ENCODE measurements at places on chromosomes 5 and 9. TPM values are rescaled to one million over a fixed set of nuclear protein-coding genes. Genes with fewer than 3 reads are reported as not detected.

GRCh38 chr5:178418471-178419010 is 171.7 kb downstream of the COL23A1 start:
- H3K27me3 ChIP-seq, result peaks cover 2% of the 10 kb centered on the region
- H3K4me1 ChIP-seq, result no peaks in the 10 kb centered on the region
- DNase-seq, result no peak
- no peak overlapping the region for H3K27ac ChIP-seq

GRCh38 chr5:67215519-67216471 is 19.2 kb upstream of the CD180 start:
- H3K27ac ChIP-seq, result peak overlapping the region; percentile 67
- H3K4me1 ChIP-seq, result peaks cover 16% of the 10 kb centered on the region
- H3K36me3 ChIP-seq, result no peaks in the 10 kb centered on the region
- no peaks in the 10 kb centered on the region for H3K27me3 ChIP-seq
- H3K4me3 ChIP-seq, result no peak overlapping the region

- no peaks in the 10 kb centered on the region for H3K27me3 ChIP-seq
- no peaks in the 10 kb centered on the region for H3K36me3 ChIP-seq
- no peak overlapping the region for H3K4me3 ChIP-seq
- peaks cover 4% of the 10 kb centered on the region for H3K4me1 ChIP-seq
- no peak overlapping the region for H3K27ac ChIP-seq
Observed at GRCh38 chr5:83035373-83036100, 41.7 kb downstream of the TMEM167A start.

GRCh38 chr5:180803181-180804128 is 849 bp upstream of the MGAT1 start:
- H3K36me3 ChIP-seq, result peaks cover 33% of the 10 kb centered on the region
- H3K27ac ChIP-seq, result peak overlapping the region; percentile 64
- H3K4me1 ChIP-seq, result peaks cover 58% of the 10 kb centered on the region
- peak; percentile 47 for DNase-seq

- peaks cover 2% of the 10 kb centered on the region for H3K27me3 ChIP-seq
- no peak overlapping the region for H3K27ac ChIP-seq
- no peaks in the 10 kb centered on the region for H3K36me3 ChIP-seq
- H3K4me1 ChIP-seq, result no peaks in the 10 kb centered on the region
- no peak overlapping the region for H3K4me3 ChIP-seq
Observed at GRCh38 chr9:86515221-86515620, 161.0 kb upstream of the TUT7 start.

GRCh38 chr5:127305493-127305892 is 14.9 kb downstream of the MEGF10 start:
- no peak for DNase-seq
- H3K27ac ChIP-seq, result no peak overlapping the region
- H3K27me3 ChIP-seq, result no peaks in the 10 kb centered on the region
- H3K4me1 ChIP-seq, result no peaks in the 10 kb centered on the region
- no peaks in the 10 kb centered on the region for H3K36me3 ChIP-seq

DNA sequence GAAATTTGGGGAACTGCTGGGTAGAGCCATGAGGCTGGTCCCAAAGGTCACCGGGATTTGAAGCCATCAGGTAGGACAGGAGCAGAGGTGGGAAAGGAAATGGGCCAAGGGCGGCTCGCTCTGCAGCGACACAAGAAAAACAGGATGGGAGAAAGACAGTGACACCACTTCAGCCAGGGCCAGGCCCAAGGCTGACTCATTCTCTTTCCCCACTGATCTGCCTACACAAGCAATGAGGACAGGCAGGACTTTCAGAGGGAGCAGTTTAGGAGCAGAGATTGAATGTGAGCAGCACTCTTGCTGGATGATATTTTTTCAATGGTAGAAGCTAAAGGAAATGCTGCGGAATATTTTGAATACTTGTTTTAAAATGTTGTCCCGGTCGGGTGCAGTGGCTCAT is 3.5 kb downstream of the RUFY1 start:
- H3K27me3 ChIP-seq, result no peaks in the 10 kb centered on the region
- H3K4me1 ChIP-seq, result peaks cover 2% of the 10 kb centered on the region
- no peak for DNase-seq
- peak overlapping the region; percentile 58 for H3K27ac ChIP-seq

DNA sequence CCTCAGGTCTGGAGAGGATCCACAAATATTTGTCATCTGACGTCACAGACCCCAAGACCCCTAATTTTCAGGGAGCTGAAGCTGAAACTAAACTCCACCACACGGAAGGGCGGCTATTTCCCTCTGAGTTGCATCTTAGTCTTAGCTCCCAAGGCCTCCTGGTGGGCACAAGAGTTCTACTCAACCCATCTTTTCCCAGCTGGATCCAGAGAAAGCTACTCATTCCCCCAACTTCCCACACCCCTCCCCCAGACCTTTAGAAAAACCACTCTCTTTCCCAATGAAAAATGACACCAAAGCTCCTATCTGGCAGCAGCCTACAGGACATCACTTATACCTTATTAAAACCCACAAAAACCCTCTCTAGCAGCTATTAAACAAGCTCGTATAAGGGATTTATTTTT is 67.1 kb upstream of the SLC1A1 start:
- no peak for DNase-seq
- peak overlapping the region; percentile 58 for H3K27ac ChIP-seq
- no peaks in the 10 kb centered on the region for H3K36me3 ChIP-seq
- peaks cover 20% of the 10 kb centered on the region for H3K4me1 ChIP-seq
- H3K4me3 ChIP-seq, result no peak overlapping the region

GRCh38 chr9:4746278-4747030 is 5.5 kb upstream of the AK3 start:
- H3K4me1 ChIP-seq, result no peaks in the 10 kb centered on the region
- DNase-seq, result no peak
- H3K4me3 ChIP-seq, result no peak overlapping the region
- no peak overlapping the region for H3K27ac ChIP-seq
- H3K27me3 ChIP-seq, result no peaks in the 10 kb centered on the region
- no peaks in the 10 kb centered on the region for H3K36me3 ChIP-seq

- H3K36me3 ChIP-seq, result no peaks in the 10 kb centered on the region
- H3K4me3 ChIP-seq, result no peak overlapping the region
- no peak for DNase-seq
- no peaks in the 10 kb centered on the region for H3K27me3 ChIP-seq
- no peaks in the 10 kb centered on the region for H3K4me1 ChIP-seq
Observed at GRCh38 chr5:6273090-6273735, 105.1 kb downstream of the MED10 start.

DNA sequence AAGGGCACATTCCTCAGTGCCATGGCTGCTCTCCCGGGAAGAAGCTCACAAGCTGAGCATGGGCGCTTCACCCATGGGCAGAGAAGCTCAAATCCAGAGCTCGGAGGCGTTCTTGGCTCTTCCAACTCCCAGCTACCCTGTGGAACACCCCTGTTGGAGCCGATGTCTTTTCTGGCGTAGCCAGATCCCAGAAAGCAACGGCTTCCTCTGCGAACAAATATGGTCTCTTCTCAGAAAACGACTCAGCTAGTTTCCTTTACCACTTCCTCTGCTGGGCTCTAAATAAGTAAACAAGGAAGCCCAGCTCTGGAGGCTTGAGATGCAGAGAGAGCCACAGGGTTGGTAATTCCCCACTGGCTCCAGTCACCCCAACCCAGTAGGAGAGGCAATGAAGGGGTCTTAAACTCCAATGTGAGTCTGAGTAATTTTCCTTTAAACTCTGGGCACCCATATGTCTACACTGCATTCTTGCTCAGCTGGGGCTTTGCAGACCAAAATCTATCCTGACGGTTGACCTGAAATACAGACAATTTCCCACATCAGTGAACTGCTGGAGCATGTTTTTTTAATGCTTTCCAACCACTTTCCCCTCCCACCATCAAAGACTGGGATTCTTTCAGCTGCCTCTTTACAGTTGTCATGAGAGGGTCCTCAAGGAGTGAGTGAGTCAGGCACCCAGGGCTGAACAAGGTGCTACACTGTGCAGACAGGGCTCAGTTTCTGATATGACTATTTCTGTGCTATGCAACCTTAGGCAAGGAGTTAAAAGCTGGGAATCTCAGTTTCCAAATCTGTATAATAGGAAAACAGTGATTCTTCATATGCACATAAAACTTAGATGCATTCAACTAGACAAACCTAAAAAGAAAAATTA is at the start of gene LCP2:
Gene LCP2, minus strand, starts transcription at position 189 of the 874 bp plus-strand sequence. Its CDS starts 166 bp downstream, at position 23.
- peaks cover 3% of the 10 kb centered on the region for H3K4me1 ChIP-seq
- no peak for DNase-seq
- no peaks in the 10 kb centered on the region for H3K36me3 ChIP-seq
- peak within 1 kb of the TSS; percentile 35 for H3K4me3 ChIP-seq

GRCh38 chr9:4922730-4923129 is 62.3 kb upstream of the JAK2 start:
- no peak overlapping the region for H3K27ac ChIP-seq
- DNase-seq, result no peak
- no peak overlapping the region for H3K4me3 ChIP-seq
- no peaks in the 10 kb centered on the region for H3K4me1 ChIP-seq

- no peak for DNase-seq
- no peaks in the 10 kb centered on the region for H3K4me1 ChIP-seq
- no peaks in the 10 kb centered on the region for H3K36me3 ChIP-seq
- no peaks in the 10 kb centered on the region for H3K27me3 ChIP-seq
Observed at GRCh38 chr5:168860503-168860902, 281.3 kb upstream of the PANK3 start.

DNA sequence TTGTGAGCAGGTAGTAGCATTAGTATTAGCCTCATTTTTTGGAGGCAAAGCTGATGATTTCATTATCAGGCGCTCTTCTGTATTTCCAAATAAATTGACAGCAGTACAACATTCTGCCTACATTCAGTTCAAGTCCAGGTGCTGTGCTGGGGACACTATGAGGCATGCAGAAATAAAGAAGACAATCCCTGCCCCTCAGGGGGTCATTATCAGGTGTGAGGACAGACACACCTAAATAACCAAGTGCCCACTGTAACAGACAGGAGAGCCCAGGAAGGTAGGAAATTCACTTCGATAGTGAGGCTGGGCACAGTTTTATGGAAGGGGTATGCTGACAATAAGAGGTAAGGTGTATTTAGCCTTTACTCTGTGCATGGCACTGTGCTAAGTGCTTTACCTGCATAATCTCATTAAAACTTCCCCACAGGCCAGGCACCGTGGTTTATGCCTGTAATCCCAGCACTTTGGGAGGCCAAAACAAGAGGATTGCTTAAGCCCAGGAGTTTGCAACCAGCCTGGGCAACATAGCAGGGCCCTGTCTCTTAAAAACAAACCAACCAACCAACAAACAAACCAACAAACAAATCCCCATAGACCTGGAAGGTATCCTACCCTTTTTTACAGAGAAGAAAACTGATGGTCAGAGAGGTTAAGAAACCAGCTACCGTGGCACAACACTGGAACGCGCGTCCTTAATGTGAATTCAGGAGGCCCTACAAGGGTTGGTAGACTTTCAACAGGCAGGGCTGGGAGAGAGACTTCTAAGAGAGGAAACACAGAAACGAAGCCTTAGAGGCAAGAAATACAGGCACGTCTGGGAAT is 17.5 kb upstream of the GPX3 start:
- H3K4me3 ChIP-seq, result no peak overlapping the region
- H3K4me1 ChIP-seq, result no peaks in the 10 kb centered on the region
- H3K27ac ChIP-seq, result no peak overlapping the region
- no peaks in the 10 kb centered on the region for H3K36me3 ChIP-seq
- DNase-seq, result no peak
- H3K27me3 ChIP-seq, result no peaks in the 10 kb centered on the region

GRCh38 chr9:3957306-3957705 is 342.6 kb downstream of the GLIS3 start:
- no peak for DNase-seq
- H3K4me3 ChIP-seq, result no peak overlapping the region
- H3K4me1 ChIP-seq, result peaks cover 3% of the 10 kb centered on the region
- H3K36me3 ChIP-seq, result no peaks in the 10 kb centered on the region

- no peak overlapping the region for H3K27ac ChIP-seq
- H3K4me1 ChIP-seq, result no peaks in the 10 kb centered on the region
- H3K4me3 ChIP-seq, result no peak overlapping the region
- no peak for DNase-seq
Observed at GRCh38 chr5:165201369-165201768, 1696.0 kb downstream of the MAT2B start.

- peak; percentile 37 for DNase-seq
- H3K4me1 ChIP-seq, result peaks cover 2% of the 10 kb centered on the region
- no peak overlapping the region for H3K27ac ChIP-seq
- no peaks in the 10 kb centered on the region for H3K27me3 ChIP-seq
Observed at GRCh38 chr5:91357012-91357634, 26.0 kb downstream of the ARRDC3 start.

DNA sequence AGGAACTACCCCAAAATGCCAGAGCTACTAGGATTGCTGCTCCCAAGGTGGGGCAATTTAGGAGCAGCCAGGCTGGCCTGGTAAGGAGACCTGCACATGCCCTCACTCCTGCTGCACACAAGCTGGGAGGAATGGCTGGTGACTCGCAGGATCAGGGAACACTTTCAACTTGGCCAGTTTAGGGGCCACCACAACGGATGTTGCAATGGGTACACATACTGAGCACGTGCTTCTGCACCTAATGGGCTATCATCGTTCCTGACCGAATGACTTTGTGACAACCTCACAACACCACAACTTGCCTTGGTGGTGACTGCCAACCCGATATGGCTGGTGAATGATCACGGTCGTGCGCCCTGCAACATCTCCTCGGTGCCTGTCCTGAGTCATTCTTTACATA is 172.0 kb downstream of the ROR2 start:
- no peaks in the 10 kb centered on the region for H3K36me3 ChIP-seq
- no peak overlapping the region for H3K4me3 ChIP-seq
- no peaks in the 10 kb centered on the region for H3K27me3 ChIP-seq
- DNase-seq, result no peak
- no peak overlapping the region for H3K27ac ChIP-seq

DNA sequence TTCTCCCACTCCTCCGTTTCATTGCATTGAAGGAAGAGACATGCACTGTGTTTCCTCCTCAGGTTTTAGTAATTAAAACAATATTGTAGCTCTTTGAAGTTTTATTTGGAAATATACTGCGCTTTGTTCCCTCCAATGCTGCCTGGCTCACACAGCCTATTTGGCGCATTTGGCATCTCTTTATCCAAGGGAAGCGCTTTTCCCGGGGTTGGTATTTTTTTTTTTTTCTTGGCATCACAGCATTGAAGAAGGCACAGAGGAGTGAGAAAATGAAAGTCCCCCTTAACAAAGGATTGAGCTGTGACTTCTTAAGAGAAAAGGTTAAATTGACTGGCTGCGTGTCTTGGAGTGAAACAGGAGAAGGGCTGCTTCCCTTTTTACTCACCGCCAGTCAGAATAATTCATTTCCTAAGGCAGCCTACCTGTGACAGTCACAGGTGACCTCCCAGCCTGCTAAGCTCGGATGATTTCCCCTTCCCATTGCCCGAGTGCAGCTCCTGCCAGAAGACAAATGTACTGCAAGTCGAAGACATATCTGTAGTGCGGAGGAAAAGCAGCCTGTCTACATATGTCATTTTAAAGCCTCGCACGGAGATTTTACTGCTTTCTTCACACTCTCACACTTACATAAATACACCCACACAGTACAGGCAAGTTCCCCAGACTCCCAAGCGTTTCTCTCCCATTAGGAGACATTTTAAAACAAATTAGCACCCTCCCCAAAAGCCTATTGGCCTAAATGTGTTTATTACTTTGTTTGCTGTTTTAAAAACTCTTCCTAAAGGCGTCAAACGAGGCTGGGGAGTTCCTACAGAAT is 665.5 kb upstream of the ZNF608 start:
- no peak overlapping the region for H3K4me3 ChIP-seq
- H3K27ac ChIP-seq, result no peak overlapping the region
- peak; percentile 47 for DNase-seq

ADAMTS13 gene
- polyA plus RNA-seq, result 16.8 TPM

CENPP gene
- 3.5 TPM for polyA plus RNA-seq

GZMA gene
- 4.9 TPM for polyA plus RNA-seq

SLCO6A1 gene
- polyA plus RNA-seq, result not detected

SURF2 gene
- polyA plus RNA-seq, result 15.3 TPM

FIBCD1 gene
- polyA plus RNA-seq, result not detected

Measured in small intestine (tissue), 16 donors.